ENCODE measurements at places on chromosomes 1 and 21. TPM values are rescaled to one million over a fixed set of nuclear protein-coding genes. Genes with fewer than 3 reads are reported as not detected.

The TMEM52 gene
- polyA plus RNA-seq = 1.3 TPM

The RPAP2 gene
- 9.1 TPM for polyA plus RNA-seq

The MYOG gene
- not detected for polyA plus RNA-seq

The DNAJC16 gene
- 12.1 TPM for polyA plus RNA-seq

The MARK1 gene
- 5.0 TPM for polyA plus RNA-seq

The CEP85 gene
- polyA plus RNA-seq = 16.7 TPM

The OR2T33 gene
- not detected for polyA plus RNA-seq

The E2F2 gene
- polyA plus RNA-seq = 0.44 TPM

The NUF2 gene
- polyA plus RNA-seq = 14.9 TPM

The SELL gene
- 0.11 TPM for polyA plus RNA-seq

The MANEAL gene
- 4.6 TPM for polyA plus RNA-seq

The HSD3B1 gene
- 0.07 TPM for polyA plus RNA-seq

The SNRPE gene
- polyA plus RNA-seq = 247 TPM

All from mammary epithelial cell (primary cell).